Endothelial cell of coronary artery (primary cell): ENCODE measurements at places on chromosomes 16 and 17. TPM values are rescaled to one million over a fixed set of nuclear protein-coding genes. Genes with fewer than 3 reads are reported as not detected.

The RAP1GAP2 gene
- 0.18 and 0.75 TPM in 2 replicates for total RNA-seq

The SOCS1 gene
- total RNA-seq = 0.54 and 1.3 TPM in 2 replicates

The ZG16 gene
- total RNA-seq = not detected in 2 replicates

The HYDIN gene
- total RNA-seq = under 0.01 TPM in 1 of 2 replicates, not detected in the other

The MFSD11 gene
- 19.0 and 22.8 TPM in 2 replicates for total RNA-seq

The SPATA22 gene
- 0.09 TPM in 1 of 2 replicates, not detected in the other for total RNA-seq

The SPN gene
- not detected in 2 replicates for total RNA-seq

The P2RX1 gene
- under 0.01 TPM in 1 of 2 replicates, not detected in the other for total RNA-seq

The SLC38A10 gene
- total RNA-seq = 54.8 and 64.0 TPM in 2 replicates

The LDHD gene
- 0.54 and 1.4 TPM in 2 replicates for total RNA-seq

The RNF157 gene
- under 0.01 and 0.09 TPM in 2 replicates for total RNA-seq

The PPM1E gene
- total RNA-seq = 0.09 TPM in 1 of 2 replicates, not detected in the other

The TBC1D3D gene
- 0.47 TPM in 1 of 2 replicates, not detected in the other for total RNA-seq

The KRT24 gene
- not detected in 2 replicates for total RNA-seq

The RHOT2 gene
- 29.7 and 37.8 TPM in 2 replicates for total RNA-seq

The KIF19 gene
- 0.38 and 0.99 TPM in 2 replicates for total RNA-seq

The TMEM92 gene
- total RNA-seq = not detected in 2 replicates

The ITGAD gene
- total RNA-seq = not detected in 2 replicates

The KRT15 gene
- total RNA-seq = 0.56 and 1.8 TPM in 2 replicates

The FUS gene
- total RNA-seq = 39.0 and 44.7 TPM in 2 replicates

The NLGN2 gene
- total RNA-seq = 2.9 and 5.1 TPM in 2 replicates

The GPR142 gene
- not detected in 2 replicates for total RNA-seq

The TLCD2 gene
- 1.1 and 1.6 TPM in 2 replicates for total RNA-seq

The CTRL gene
- 0.45 and 0.56 TPM in 2 replicates for total RNA-seq

The TEX19 gene
- total RNA-seq = under 0.01 and 0.09 TPM in 2 replicates

The FSCN2 gene
- 0.27 and 0.75 TPM in 2 replicates for total RNA-seq

The ALOXE3 gene
- total RNA-seq = not detected in 2 replicates

The CLDN9 gene
- total RNA-seq = not detected in 2 replicates

The TMEM97 gene
- 5.2 and 12.3 TPM in 2 replicates for total RNA-seq

The GLIS2 gene
- 0.99 and 1.8 TPM in 2 replicates for total RNA-seq

The KCNJ16 gene
- under 0.01 TPM in 1 of 2 replicates, not detected in the other for total RNA-seq

The CA7 gene
- not detected in 2 replicates for total RNA-seq

The CAMTA2 gene
- 4.3 and 13.7 TPM in 2 replicates for total RNA-seq

The MPV17L gene
- total RNA-seq = 0.09 and 0.18 TPM in 2 replicates

The TEDC2 gene
- 4.1 and 6.3 TPM in 2 replicates for total RNA-seq

The MARVELD3 gene
- total RNA-seq = not detected in 2 replicates

The CYGB gene
- 0.45 and 5.0 TPM in 2 replicates for total RNA-seq

The HS3ST3A1 gene
- total RNA-seq = 0.18 TPM in 1 of 2 replicates, not detected in the other

The KRT33B gene
- total RNA-seq = not detected in 2 replicates

The SLC16A5 gene
- 5.8 and 8.1 TPM in 2 replicates for total RNA-seq

The APOBR gene
- not detected in 2 replicates for total RNA-seq

The TP53TG3C gene
- total RNA-seq = not detected in 2 replicates

The KRT32 gene
- not detected in 2 replicates for total RNA-seq
